ENCODE measurements at places on chromosomes 2 and 18.

DNA sequence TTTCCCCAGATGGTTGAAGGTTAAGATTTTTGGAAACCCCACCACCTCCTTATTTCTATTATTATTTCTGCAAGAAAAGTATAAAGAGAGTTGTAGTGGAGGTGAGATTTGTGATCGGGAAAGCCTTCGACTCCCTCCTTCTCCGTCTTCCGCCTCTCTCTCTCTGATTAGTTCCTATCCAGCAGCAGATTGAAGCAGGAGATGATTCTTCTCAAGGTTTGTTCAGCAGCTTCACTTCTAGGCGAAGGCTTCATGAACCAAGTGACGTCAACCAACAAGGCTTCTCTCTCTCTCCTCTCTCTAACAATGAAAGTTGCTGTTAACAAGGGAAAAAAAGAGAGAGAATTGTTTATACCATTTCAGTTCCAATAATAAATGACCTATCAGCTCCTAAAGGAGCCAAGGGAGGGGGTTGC is at the start of gene BAZ2B:
BAZ2B (minus strand) TSS at position 263 of the 416 bp plus-strand sequence. CDS start 137,829 bp downstream, outside the sequence.
- no peak for DNase-seq

- no peak for DNase-seq
Measured at GRCh38 chr2:29583548-29584156, 337.7 kb downstream of the ALK start.

DNA sequence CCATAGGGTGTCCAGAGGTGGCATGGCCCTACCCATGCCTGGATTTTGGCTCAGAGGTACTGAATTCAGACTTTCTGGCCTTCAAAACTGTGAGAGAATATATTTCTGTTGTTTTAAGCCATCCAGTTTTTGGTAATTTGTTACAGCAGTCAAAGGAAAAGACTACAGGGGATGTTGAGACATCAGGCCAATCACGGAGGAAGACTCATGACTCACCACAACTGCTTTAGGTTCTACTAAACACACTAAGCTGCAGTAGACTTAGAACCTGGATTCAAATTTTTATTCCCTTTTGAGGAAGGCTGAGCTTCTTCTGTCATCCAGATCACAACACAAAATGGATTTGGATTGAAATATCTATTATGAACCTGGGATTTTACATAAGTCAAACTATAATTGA is 12.0 kb upstream of the C2orf66 start:
- no peak for DNase-seq

DNA sequence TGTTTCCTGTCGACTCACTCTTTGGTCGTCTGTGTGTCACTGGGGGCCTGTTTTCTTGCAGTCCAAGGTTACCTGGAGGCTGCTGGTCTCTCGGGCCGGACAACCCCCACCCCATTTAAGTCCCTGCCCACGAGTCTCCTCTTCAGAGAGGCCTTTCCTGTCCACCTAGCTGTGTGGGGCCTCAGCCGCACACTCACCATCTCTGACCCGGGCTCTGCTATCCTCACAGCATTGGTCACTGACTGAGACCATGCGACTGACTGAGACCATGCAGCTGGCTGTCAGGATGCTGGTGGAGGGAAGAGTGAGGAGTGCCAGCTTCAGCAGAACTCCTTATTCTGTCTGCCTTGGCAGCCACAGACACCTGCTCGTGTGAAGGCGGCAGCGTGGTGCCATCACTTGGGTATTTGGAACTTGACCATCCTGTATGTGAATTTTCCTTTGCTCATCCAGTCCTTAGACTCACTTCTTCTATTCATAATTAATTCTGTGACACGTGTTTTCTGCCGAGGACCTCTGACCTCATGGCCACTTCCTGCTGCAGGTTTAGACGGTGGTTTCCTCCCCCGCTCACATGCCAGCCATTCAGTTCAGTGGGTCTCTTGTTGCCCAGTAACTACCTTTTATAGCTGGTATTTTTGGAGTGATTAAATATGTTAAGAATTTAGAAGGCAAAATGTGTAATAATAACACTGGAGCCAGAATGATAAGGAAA is 47.5 kb upstream of the ASB1 start:
- no peak for DNase-seq

GRCh38 chr18:37836071-37836970 is 270.7 kb upstream of the CELF4 start:
- no peak for DNase-seq

DNA sequence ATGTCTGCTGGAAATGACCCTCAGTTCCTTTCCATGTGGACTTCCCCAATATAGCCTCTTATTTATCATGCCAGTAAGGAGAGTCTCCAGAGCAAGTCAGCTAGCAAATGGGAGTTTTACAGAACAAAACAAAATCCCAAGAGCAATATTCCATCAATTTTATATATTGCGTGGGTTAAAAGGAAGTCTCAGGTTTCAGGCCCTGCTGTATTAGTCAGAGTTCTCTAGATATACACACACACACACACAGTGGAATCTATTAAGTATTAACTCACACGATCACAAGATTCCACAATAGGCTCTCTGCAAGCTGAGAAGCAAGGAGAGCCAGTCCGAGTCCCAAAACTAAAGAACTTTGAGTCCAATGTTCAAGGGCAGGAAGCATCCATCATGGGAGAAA is 102.8 kb upstream of the MAP2 start:
- DNase-seq = no peak

DNA sequence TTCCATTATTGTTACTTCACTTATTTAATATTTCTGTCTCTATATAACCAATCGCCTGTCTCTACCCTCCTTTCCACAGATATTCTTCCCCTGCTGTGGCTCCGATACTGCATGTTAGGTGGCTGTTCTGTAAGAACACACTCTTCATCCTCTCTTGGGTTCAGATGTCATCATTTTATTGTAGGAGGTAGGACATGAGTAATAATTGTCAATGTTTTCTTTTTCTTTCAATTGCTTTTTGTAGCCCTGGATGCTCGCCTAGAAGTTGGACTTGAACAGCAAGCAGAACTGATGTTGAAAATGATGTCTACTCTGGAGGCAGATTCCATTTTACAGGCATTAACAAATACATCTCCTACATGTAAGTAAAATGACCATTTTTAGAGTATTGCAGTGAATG is 128.6 kb downstream of the BIRC6 start:
- DNase-seq = peak; percentile 26

All from BJ (cell line).